ENCODE measurements at places on chromosomes 4 and X.

DNA sequence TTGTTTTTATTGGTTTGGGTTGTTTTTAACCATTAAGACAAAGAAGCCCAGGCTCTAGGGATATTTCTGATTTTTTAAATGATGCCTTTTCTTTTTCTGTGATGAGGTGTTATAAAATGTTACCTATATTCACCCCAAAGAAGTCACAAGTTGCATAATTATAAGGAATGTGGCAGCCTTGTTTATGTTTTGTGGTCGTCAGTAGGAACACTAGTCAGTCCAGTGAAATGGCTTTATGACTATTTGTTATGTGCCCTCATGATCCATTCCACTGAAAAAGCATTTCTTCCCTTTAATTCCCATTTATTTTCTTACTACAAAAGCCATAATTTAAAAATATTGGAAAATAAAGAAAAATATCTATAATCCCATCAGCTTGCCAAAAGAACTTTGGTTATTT, 34.4 kb downstream of the CC2D2A start:
- no peak for DNase-seq

DNA sequence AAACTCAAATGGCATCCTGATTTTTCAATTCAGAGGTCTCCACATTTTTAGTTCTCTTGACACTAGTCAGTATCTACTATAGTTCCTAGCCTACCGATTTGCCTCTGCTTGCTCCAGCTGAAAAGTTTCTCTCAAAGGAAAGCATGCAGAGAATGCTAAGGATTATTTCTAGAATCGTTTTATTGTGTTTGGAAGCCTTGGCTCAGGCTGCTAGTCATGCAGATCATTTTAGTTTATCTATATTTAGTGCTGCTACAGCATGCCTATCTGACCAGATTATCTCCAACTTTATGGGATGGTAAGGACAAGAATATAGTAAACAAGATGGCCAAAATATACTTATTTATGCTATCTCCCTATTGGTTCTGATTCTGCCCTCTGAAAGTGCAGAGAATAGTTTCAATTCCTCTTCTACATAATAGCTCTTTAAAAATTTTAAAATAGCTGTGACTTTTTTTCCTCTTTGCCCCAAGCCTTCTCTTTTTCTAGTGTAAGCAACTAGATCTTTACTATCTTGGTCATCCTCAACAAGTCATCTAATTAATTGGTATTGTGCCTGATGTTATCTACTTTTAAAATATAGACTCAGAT, 15.7 kb upstream of the DRP2 start:
- no peak for DNase-seq

DNA sequence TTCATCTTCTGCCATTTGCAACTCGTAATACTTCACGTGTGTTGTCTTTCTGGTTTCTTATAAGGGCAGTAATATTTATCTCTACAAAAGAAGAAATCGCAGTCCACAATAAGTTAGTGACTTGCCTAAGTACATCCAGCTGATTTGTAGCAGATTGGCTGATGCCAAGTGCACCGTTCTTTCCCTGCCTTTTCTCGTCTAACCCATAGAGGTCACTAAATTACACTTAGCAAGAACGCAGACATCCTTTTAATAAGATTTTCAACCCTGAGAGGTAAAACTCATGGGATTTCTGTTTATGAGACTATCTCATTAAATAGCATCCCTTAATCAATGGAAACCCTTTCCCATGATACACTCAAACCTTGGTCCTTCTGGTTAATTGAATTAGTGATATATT, 408.6 kb upstream of the ACTRT1 start:
- DNase-seq: no peak

GRCh38 chrX:41596596-41596995, 92.2 kb upstream of the GPR34 start:
- DNase-seq: no peak

GRCh38 chrX:16958356-16958755, 11.9 kb downstream of the REPS2 start:
- DNase-seq: no peak

DNA sequence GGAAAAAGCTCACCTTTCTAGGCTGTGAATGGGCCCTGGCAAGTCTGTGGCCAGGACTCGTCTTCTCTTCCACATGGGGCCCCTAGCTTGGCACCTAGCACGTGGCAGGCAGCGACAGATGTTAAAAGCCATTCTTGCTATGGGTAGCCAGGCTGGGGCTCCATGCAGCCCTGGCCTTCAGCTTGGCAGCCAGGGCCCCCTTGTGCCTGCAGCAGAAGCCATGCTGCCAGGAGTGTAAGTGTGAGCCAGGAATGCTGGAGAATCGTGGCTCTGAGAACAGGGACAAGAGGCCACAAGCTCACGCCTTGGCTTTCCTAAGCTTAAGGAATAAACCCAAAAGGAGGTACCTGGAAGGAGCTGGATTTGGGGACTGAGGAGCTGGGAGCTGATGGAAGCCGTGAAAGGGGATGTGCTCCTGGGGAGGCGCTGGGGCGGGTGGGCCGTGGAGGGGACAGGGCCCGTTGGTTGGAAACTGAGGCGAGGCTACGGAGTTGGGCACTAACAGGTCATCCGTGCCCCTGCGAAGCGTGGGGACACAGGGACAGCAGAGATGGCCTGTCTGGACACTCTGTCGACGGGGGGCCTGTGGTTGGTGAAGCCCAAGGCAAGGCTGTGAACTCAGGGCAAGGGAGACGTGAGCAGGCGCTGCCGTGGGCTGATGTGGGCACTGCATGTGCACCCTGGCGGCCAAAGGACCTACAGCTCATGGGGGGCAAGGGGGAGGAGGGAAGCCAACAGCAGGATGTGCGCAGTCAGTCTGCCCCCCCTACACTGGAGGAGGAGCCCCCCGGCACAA, 895 bp upstream of the OPN1LW start:
- DNase-seq: no peak

GRCh38 chrX:24204331-24204730, 54.8 kb downstream of the ZFX start:
- no peak for DNase-seq

DNA sequence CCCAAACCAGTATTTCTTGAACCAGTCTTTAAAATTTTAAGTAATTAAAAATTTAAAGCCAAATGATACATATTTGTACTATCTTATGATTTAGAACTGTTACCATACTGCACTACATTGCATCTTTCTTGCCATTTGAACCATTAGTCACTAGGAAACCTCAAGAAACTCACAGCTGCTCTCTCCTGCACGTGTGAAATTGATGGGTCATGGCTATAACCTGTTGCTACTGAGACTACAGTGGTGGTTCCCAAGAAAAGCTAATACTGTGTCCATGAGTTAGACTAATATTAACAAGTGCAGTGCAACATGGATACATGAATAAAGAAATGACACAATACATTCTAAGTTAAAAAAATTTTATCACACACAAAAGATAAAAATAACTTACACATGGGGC, 88.4 kb downstream of the PDE5A start:
- no peak for DNase-seq

DNA sequence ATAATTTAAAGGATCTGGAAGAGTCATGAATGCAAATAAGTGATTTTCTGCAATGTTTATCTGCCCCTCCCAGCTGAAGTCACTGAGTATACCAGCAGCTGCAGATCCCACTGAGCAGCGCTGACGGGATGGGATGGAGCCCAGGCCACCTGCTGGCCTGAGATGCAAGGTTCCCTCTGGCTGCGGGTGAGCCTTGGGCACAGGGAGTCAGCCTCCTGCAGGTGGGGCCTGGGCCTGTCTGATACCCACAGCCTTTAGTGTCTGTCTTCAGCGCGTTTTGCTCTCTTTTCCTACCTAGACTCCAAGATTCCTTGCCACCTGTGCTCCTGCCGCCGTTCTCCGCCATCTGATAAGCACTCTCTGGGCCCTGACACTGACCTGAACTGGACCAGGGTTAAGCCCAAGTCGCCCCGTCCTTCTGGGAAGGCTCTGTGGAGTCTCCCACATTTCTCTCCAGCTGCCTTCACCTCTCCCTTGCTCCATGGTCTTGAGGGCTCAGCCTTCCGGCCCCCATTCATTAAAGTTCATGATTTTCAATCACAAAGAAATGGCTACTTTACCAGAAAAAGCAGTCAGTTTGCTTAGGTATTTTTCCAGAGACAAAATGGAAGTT, 223.1 kb upstream of the FAT1 start:
- DNase-seq: no peak

DNA sequence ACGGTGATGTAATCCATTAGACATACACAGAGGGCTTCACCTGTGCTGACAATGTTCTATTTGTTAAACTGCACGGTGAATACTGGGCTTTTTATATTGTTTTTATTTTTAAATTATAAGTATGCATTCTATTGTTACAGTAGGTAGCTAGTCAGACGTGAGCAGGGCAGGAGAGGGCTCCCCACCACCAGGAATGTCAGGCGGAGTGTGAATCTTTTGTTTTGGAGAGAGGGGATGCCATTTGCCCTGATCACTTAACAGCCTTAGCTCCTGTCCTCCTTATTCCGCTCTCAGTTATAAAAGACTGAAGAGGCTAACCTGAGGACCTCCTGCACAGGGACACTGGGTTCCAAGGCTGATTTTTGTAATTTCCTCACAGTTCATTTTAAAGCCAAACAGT, 151.6 kb upstream of the TAPT1 start:
- DNase-seq: no peak

- no peak for DNase-seq
Observed at GRCh38 chrX:31508338-31508737, 436.5 kb upstream of the FTHL17 start.

DNA sequence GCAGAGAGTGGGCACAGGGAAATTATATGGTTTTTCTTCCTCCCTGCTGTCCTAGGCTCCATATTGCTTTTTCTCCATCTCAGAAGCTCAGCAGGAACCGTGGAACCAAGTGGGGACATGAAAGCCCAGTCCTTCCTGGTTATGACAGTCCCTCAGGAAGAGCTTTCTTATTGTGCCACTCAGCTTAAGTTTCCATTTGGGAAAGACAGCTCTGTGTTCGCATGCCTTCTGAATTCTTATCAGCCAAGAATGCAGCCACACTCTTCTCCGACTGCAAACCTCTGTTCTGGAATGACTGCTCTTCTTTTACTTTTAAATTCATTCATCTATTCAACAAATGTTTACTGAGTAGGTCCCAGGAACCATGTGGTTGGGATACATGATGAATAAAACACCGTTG, 58.0 kb upstream of the PPARGC1A start:
- DNase-seq: no peak

GRCh38 chr4:43607827-43608461, 715.4 kb downstream of the GRXCR1 start:
- DNase-seq: no peak

GRCh38 chr4:105208561-105208960, 61.9 kb downstream of the TET2 start:
- DNase-seq: no peak

- DNase-seq: no peak
Observed at GRCh38 chr4:187109636-187110035, 386.0 kb upstream of the FAT1 start.

DNA sequence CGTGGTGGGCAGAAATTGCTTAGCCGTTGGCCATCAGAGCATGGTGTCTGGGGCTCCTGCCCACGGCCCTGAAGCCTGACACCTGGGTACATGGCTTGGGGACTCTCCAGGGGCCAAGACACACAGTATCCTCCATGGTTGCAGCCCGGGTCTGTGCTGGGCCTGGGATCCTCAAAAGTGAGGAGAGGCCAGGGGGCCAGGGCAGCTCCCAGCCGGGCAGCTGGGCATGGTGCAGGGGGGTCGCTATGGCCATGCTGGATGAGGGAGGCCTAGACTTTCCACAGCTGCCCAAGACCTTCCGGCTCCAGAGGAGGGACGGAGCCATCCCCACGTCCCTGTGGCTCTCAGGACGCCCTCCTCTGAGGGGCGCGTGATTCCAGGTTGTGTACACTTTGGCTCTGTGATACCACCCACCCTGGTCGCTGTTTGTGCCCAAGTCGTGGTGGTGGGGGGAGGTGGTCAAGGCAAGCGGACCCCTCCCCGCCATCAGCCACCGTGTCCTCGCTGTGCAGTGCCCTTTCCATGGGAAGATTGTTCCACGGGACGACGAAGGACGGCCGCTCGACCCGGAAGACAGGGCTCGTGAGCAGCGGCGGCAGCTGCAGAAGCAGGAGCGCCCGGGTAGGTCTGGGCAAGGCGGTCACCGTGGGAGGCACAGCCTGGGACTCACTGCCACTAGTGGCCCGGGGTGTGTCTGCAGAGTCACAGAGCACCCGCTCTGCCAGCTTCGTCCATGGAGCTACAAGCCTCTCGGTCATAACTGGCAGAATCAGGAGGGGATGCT, 25.7 kb downstream of the NKX1-1 start:
- DNase-seq: no peak

- DNase-seq: no peak
Observed at GRCh38 chr4:41213625-41214135, 662 bp downstream of the APBB2 start.

DNA sequence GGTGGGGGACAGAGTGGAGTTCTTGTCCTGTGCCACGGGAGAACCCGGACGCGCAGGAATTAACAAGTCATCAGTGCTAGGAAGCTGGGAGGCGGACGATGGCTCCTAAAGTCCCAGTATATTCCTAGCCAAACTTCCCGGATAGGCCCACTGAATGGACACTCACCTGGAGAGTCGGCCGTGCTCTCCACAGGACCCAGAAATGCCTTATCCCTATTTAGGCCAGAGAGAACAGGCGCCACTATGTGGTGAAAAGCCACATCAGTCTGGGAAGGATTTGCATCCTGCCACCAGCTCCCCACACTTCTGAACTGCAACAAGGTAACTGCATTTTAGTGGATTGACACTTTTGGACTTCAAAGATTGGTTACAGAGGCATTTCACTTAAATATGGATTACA, 1.1 kb downstream of the CFAP299 start:
- DNase-seq: no peak

GRCh38 chr4:3489451-3489962, 26.4 kb downstream of the DOK7 start:
- no peak for DNase-seq

GRCh38 chrX:40883021-40883619, 147.8 kb upstream of the MED14 start:
- DNase-seq: no peak

DNA sequence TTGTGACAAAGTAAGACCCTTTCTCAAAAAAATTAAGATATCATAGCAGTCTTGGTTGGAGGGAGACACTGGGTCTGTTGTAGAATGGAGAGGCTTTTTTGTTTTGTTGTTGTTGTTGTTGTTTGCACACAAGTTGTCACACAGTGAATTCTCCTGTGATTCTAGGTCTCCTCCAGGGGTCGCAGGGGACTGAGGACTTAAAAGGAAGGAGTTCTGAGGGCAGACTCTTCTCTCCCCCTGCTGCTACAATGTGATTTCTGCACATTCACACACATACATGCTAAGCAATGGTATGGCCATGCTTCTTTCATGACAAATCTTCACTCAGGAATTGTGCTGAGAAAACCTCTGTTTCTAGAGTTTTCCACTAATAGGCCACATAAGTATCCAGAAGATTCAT, 71.1 kb downstream of the ZNF732 start:
- no peak for DNase-seq

GRCh38 chr4:165308606-165309005, 18.9 kb upstream of the MSMO1 start:
- DNase-seq: no peak

GRCh38 chr4:168118116-168118655, 25.8 kb downstream of the ANXA10 start:
- DNase-seq: no peak

Data from stimulated activated CD4-positive, alpha-beta T cell treated with anti-CD3 and anti-CD28 coated beads, Interleukin-1b, Interleukin-23, amount 100 ng/mL, for 24 hours (primary cell).